ENCODE measurements at places on chromosomes 1 and 21. TPM values are rescaled to one million over a fixed set of nuclear protein-coding genes. Genes with fewer than 3 reads are reported as not detected.

SLAMF7 gene
- 3.2 TPM for total RNA-seq

RHBDL2 gene
- total RNA-seq = 0.87 TPM

MTARC2 gene
- 0.64 TPM for total RNA-seq

UTS2 gene
- not detected for total RNA-seq

PRKAA2 gene
- 2.0 TPM for total RNA-seq

MACO1 gene
- 13.0 TPM for total RNA-seq

LYPD8 gene
- total RNA-seq = 0.56 TPM

Measured in A375 (cell line).